ENCODE measurements at places on chromosomes 12 and 14.

DNA sequence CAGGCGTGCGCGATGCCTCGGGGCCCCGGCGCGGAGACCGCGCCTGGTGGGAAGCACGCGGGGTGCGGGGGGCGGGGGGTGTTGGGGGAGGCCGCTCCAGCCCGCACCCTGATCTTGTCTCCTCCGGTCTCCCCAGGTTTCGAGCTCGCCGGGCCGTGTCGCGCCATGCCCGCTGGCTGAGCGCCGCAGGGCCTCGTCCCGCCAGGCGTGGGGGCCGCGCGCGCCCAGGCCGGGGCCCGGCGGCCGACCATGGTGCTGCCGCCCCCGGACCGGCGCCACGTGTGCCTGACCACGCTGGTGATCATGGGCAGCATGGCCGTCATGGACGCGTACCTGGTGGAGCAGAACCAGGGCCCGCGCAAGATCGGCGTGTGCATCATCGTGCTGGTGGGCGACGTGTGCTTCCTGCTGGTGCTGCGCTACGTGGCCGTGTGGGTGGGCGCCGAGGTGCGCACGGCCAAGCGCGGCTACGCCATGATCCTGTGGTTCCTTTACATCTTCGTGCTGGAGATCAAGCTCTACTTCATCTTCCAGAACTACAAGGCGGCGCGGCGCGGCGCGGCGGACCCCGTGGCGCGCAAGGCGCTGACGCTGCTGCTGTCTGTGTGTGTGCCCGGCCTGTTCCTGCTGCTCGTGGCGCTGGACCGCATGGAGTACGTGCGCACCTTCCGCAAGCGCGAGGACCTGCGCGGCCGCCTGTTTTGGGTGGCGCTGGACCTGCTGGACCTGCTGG lies 2.4 kb downstream of the TMEM121 start:
- DNase-seq = no peak

DNA sequence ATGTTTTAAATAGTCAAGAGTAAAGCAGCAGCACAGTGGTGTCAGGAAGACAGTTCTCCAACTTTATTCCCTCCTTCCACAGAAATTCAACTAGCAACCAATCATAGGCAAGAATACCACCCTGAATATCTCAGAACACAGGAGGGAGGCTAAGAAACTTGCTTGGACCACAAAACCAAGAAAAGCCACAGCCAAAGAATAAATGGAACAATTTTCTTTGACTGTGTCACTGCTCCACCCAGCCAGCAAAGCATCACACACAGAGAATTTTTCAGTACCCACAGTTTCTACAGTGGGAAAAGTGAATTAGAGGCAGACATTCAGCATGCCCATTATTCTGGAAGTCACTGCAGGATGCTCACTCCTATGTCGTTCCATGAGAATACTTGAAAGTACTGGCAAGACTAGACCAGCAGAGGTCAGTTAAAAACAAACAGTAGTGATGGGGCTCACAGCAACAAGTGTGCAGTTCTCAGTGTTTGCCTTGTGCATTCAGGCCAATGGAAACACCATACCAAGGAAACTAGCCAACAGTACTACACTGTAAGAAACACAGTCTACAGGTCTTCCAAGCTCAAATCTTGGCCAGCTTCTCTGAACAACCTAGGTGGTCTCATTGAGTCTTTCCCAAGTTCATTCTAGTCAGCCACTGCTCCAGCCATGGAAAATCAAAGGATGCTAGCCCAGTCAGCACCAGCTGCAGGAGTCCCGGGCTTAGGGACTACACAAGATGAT lies 56.8 kb upstream of the FOXG1 start:
- DNase-seq = no peak

DNA sequence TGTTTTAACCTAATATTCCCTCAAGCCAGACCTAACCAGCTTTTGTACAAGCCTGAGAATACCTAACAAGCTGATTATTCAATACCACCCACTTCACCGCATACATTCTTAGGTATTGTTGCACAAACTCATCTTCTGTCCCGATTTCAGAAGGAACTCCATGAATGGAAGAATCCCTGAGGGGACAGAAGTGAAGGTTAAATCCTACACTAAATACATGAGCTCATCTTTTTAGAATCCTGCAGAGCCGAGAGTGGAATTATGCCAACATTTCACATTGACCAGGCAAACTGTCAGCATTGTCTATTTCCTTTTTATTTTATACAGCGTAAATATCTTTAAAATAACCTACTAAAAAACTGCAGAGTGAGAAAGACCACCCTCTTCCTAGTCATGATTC lies 140.7 kb upstream of the PRICKLE1 start:
- DNase-seq = no peak

DNA sequence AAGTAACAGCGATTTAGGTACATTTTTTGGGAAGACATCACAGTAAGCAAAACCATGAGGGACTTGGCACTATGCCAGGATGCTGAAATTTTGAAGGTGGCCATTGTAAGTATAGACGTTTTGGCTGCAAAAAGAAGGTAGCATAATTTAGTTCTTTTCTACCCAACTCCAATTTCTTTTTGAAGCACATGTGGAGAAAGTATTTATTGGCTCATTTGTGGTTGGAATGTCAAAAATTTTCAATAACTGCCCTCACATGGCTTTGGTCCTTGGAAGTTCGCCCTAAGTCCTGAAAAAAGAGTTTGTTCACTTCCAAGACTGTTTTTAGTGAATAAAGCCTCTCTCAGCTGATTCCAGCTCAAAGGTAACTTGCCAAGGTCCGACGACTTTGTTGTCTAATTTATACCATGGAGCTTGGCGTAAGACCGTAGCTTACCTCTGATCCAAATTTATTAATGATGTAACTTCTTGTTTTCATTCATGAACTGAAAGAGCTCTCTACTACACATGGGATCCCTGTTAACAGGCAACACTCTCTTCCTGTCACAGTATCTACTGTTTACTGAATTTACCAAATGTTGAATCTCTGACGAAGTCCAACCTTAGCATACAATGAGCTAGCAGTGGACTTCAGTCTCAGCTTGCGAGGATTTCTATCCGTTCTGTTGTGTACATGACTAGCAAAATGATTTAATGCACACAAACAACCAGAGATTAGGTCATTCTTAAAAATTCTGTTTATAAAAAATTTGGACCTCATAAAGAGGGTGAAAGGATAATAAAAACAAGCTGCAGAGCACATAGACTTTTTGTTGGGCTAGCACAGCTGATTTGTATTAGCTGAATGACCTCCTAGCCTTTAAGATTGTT lies 49.0 kb downstream of the MSRB3 start:
- no peak for DNase-seq

- no peak for DNase-seq
Measured at GRCh38 chr14:75634848-75635247, 25.8 kb downstream of the ERG28 start.

DNA sequence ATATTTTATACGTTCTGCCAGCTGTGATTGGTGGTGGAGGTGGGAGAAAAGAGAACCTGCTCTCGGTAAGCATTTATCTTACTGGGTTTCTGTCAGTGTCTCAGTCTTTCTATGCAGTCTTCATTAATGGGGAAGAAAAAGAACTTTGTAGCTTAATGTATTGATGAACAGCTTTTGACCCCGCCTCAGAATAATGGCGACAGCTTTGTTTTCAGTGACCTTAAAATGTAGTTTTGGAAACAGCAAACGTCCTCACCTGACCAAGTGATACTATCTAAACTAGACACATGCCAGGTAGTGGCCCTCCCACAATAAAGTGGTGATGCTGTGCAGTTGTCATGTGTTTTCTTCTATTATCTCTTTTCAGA lies 1.4 kb downstream of the DACT1 start:
- no peak for DNase-seq

DNA sequence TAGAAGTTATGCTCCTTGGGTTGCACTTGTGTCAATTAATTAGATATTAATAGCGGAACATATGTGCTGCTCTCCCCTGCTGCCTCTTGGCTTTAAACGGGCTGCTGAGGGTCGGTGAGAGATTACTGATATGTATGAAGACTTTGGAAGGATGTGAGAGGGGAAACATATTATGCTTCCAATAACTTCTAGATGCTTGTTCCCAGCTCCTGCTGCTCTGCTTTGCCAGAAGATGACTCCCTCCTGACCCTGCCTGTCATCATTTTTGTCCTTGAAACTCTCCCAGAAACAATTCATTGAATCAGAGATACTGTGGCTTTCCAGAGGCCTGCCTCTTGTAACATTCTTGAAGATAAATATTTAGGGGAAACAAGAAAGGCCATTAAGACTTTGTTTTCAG lies 300.1 kb upstream of the STXBP6 start:
- DNase-seq = no peak

GRCh38 chr14:36300337-36300736 lies 20.1 kb downstream of the MBIP start:
- no peak for DNase-seq

DNA sequence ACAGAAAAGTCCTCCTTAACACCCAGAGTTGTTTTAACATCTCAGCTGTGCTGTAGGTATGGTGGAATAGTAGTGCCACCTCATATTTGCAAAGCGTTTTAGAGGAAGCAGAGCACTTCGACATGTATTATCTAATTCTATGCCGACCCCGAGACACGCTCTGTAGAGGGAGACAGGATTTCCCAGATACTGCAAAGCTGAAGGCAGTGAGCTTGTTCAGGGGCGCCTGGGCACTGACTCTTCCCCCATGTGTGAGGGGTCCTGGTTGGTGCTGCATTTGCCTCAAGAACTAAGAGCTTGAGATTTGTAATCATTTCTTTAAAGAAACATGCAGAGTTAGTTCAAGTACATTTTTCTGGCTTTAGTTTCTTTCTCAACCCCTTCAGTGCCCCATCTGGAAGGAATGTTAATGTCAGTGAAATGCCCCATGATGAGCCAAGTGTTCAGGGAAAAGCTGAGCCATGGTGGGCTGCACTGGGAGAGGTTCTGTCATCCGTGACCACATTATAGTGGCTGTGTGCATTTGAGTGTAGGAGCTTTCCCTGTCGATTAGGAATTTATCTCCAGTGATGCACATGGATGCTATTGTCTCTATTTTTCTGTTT lies 66.3 kb downstream of the MBIP start:
- no peak for DNase-seq

DNA sequence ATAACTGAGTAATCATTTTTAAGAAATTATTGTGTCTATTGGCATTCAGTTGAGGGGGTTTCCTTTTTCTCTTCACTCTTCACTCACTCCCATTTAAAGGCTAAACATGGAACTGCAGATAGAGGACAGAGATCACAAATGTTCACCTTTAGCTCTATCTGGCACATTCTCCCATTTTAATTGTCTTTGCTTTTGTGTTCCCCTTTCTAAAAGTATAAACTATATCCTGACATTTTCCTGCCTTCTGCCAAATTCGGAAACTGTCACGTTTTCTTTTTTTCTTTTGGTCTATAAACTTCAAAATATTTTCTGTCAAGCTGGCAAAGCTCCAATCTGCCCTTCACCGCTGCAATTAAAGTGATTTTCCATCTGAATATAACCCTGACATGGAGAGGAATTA lies 219.8 kb upstream of the CDKN3 start:
- no peak for DNase-seq

DNA sequence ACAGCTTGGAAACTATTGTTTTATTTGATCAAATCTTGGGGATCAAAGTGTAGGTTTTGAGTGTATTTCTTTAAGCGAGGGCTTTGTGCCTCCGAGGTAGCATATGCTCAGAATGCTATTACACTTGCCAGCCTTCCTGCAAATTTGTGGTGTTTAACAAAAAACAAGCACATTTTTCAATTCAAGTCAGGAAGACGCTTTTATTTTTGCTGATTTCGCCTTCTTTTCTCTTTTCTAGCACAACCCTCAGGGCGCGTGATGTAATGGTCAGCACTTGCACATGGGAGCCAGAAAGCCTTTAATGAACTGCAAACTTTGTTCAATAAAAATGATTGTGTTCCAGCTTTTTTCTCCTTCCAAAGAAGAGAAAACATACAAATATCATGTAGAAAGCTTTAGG lies 466.5 kb downstream of the PRKD1 start:
- DNase-seq = no peak

DNA sequence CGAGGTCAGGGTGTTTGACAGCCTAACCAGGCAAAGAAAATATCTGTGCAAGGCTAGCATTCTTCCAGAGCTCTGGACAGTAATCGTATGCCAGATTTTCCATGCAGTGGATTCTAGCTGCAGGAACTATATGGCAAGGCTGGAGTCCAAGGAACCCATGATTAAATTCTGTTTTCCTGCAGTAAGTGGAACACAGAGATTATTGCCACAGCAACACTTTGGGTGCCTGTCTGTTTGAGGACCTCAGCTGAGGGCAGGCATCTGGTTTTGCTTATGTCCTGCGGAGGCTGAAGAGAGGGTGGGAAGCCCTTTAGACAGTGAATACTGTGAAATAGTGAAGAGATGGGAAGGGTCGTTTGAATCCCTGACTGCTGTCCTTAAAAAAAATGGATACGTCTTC lies 104.4 kb downstream of the DAD1 start:
- no peak for DNase-seq

DNA sequence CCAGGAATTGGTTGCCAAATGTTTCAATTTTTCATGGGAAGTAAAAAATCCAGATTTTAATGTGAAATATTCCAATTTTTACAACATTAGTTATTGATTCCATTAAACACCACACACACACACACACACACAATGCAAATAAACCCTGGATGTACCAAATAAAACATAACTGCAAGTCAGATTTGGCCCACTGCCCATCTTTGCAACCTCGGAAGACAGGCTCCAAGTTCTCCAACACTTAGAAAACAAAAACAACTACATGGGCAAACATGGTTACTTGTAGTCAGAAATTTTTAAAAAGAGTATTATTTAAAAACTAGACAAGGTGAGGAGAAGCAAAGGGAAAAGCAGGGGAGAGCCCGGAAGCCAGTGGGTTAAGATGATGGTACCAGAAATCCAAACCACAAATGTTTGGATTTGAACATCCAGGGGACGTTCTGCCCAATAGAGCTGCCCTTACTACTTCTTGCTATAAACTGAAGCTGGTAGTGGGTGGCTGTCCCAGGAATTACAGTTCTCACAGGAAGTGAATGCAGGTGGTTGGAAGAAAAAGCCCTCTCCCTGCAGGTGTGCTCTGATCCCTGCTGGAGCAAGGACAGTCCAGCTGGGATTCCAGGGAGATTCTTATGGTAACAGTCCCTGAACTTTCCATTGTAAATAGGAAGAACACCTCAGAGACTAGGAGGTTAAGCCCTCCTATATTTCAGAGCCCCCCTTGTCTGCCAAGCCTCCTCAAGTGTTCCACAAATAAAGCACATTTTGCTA lies 111.7 kb downstream of the SLC25A21 start:
- no peak for DNase-seq

GRCh38 chr14:62921466-62921865 lies 123.8 kb downstream of the KCNH5 start:
- DNase-seq = no peak

DNA sequence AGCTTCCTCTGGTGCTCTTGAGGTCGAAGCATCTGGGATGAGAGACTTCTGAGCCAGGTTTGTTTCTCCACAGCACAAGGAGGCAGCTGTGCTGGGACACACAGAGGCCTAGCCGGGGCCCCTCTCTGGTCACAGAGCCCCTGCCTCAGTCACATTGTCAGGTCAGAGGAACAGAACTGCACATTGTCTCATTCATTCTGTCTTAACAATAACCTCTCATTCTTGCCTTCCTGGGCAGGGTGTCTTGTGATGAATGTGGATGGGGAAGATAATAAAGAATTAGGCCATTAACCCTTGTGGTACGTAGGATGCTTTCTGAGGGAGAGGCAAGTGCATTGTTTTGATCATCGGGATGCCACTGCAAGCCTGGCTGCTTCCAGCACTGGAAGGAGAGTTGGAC lies 29.8 kb downstream of the FNTB start:
- DNase-seq = no peak
